Stimulated activated CD4-positive, alpha-beta T cell treated with anti-CD3 and anti-CD28 coated beads, Interleukin-1b, Interleukin-23, amount 100 ng/mL, for 4 hours (primary cell): ENCODE measurements at places on chromosomes 13 and 19.

- DNase-seq: no peak
These were observed 82.6 kb downstream of the PCDH9 start for GRCh38 chr13:67147342-67148133.

DNA sequence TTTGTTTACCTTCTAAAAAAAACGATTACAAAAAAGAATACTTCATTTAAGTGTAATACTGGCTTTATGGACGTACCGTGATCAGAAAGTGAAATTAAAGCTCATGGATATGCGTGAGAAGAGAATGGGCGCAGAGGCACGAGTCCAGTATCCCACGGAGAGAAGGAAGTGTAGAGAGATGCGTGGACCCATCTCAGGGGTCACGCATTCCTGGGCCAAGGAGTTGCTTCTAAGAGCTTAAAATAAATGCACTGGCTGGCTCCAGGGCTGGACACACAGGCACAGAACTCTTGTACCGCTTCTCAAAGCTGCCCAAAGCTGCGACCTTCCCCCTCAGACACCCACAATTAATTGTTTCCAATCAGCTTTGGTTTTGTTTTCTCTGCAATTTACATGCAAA lies 8.7 kb upstream of the SPC24 start:
- DNase-seq: no peak

DNA sequence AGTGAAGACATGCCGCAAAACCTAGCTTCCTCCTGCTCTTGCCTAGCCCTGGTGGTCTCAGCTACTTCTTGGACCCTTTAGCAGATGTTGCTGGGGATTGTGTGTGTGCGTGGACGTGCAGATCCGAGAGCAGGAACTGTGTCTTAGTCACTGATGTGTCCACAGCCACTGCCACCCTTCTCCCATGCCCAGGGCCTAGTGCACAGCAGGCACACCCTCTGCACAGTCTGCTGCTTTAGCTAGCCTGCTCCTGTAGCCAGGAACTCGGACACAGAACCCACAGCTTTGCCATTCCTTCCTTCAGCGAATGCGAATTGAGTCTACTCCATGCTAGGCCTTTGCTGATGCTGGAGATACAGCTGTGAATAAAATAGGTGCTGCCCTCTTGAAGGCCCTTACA lies 2.3 kb downstream of the CLPTM1 start:
- no peak for DNase-seq

- DNase-seq: no peak
These were observed 56.6 kb upstream of the MYO16 start for GRCh38 chr13:108572782-108573211.
